ENCODE measurements at places on chromosomes 4 and X.

DNA sequence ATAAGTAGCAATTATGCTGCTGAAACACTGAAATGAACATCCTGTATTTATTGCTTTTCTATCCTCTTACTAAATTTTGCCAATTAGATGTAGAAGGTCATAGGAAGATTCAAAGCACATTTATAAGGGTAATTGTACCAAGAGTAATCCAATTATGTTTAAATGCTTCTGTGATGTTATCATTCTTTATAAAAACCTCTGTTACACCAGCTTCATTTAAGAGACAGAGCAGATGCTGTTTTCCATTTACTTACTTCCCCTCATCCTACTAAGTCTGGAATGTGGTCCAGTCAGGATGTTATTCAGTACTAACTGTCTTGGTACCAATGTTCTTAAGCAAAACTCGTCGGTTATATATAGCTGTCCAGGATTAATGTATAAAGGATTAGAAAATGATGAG is 539.6 kb downstream of the PDHA2 start:
- no peak for DNase-seq

DNA sequence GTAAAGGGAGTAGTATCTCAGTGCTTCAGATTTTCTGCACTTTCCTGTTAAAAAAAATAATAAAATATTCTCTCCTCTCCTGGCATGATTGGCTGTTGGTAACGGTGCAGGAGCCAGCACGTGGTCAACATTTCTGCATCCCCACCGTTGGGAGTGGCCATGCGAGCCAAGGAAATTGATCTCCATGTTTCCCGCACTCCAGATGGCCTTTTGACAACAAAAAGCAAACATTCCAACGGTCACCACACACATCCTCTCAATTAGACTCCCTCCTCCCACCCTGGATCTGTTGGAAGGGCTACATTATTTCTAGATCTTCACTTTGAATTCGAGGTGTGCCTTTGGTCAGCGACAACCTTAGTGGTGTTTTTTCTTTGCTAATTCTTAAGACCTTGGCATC is 45.0 kb downstream of the STK32B start:
- DNase-seq, result no peak

DNA sequence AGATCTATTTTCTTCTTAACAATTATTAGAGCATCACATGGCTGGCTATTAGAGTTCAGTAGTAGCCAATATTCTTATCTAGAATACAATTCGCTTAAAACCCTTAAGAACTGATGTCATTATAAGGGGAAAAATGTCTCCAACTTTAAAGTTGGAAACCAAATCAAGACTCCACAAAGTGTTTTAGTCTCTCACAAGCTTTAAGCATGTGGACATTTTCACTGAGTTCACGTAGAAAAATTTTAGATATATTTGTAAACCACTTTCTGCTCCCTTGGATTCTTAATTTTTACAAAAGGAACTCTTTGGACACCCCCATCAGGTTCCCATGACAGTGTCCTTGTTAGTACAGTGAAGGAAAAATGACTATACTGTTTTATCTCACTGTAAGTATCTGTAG is 123.9 kb upstream of the NAP1L5 start:
- DNase-seq, result no peak

- DNase-seq, result no peak
These were observed 66.7 kb upstream of the SMARCAD1 start for GRCh38 chr4:94141001-94141400.

DNA sequence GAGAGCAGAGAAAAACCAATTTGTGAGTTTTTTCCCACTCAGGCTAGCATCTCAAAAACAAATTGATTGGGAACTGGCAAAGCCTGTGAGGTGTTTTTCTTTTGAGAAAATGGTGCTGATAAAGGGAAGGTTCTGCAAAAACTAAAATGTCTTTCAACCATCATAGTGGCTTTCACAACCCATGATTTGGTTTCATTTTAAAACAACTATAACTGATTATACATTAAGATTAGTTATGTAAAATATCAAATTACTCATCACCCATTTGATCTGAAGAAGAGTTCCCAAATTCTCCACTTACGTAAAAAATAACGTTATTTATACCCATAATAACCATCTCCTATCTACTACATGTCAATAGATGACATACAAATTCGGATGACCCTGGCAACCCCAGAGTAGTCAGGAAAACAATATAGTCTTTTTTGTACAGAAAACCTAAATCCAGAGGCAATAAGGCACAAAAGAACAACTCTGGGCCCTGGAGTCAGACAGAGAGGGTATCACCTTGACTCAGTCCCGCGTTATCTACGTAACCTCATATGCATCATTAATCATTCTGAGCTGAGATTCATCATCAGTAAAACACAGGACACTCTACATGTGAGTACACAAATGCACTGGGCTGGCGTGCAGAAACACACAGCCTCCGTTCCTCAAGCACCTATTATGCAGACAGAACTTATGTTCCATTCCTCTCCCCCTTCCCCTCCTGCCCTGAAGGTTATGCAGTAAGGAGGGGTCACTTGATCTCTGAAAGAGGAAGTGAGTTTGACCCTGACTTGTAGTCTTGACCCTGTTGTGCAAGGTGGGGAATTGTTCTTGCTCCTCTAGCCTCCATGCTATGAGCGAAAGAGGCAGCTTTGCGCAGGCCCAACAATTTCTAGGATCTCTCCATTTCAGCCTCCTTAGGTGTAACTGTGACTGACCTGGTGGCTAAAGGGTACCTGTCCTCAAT is 82.2 kb downstream of the SLC9A7 start:
- DNase-seq, result no peak

- DNase-seq, result no peak
These were observed 502.7 kb upstream of the SMIM31 start for GRCh38 chr4:164251257-164251656.

DNA sequence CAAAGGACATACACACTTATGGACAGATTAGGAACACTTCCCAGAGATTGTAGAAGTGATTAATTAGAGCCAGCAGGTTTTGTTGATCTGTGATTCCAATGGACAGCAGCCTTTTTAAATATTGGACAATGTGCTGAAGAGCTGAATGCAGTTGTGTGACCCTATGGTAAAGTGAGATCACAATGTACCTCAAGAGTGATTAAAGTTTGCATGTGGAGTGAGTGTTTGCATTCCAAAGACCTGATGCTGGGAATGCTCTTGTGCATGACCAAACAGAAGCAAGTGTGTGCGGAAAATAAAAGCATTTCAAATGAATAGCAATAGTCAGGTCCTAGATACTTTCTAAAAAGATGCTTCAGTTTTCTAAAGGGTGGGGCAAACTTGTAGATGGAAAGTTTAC is 154.1 kb downstream of the BANK1 start:
- no peak for DNase-seq

DNA sequence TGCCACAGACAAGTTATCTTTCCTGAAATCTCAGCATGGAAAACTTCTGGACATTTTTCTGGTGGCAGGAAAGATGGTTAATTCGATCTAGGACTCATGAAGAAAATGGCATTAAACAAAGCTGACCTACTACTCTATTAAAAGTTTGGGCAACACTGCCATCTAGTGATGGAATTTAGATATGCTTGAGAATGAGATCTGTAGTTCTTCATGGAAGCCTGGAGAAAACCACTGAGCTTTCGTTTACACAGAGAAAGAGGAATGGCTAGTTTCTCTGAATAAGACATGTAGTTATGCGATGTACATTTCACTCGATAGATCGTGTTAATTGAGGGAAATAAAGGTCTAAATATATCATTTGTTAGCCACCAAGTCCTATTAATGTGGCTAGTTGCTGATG is 51.7 kb upstream of the CHRDL1 start:
- DNase-seq, result no peak

GRCh38 chrX:141341743-141342142 is 99.4 kb upstream of the SPANXC start:
- DNase-seq, result no peak

- DNase-seq, result no peak
These were observed 18.3 kb downstream of the ZNF518B start for GRCh38 chr4:10438924-10439323.

GRCh38 chrX:17025621-17026302 is 79.3 kb downstream of the REPS2 start:
- DNase-seq, result no peak
